H1 (cell line): ENCODE measurements at places on chromosomes 12 and 14. TPM values are rescaled to one million over a fixed set of nuclear protein-coding genes. Genes with fewer than 3 reads are reported as not detected.

Gene CCND2
- 217 and 223 TPM in 2 replicates for total RNA-seq

DNA sequence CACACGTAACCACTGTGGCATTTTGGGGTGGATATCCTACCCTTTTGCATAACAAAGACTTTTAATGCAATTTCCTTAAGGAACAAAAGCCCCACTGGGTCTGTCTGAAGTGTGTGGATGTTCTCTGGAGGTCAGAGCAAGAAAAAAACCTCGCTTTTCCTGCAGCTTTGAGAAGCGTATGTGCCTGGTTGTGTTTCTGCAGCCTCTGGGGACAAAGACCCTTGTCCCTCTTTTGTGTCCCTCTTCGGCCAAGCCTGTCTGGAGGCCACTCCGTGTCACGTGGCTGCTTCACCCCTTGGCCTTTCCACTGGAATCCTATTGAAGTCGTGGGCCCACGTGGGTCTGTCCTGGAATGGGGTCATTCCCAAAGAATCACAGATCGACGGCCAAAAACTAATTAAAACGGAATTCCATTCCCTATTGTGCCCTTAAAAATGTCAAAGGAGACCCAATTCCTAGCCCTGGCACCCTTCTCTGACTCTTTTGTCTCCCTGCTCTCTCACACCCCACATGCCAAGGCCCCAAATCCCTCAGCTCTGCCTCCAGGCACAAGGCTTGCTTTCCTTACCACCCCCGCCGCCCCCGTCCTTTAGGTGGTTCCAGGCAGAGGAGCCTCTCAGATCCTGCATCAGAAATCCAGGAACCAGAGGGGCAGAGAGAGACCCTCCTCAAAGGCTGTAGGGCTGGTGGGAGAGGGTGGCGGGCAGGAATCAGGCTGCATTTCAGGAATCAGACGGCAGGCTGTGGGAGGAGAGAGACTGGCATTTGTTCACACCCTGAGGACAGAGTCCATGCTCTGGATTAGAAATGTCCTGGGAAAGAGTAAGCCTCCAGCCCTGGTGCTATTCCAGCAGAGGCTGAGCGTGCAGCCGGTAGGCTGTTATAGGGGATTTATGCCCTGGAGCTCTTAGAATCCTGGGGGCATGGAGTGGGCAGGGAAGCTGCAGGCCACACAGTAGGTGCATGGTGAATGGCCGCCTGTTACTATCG, 12.6 kb upstream of the CYP46A1 start:
- no peak for DNase-seq

Gene TUBA1A
- total RNA-seq, result 283 and 290 TPM in 2 replicates

DNA sequence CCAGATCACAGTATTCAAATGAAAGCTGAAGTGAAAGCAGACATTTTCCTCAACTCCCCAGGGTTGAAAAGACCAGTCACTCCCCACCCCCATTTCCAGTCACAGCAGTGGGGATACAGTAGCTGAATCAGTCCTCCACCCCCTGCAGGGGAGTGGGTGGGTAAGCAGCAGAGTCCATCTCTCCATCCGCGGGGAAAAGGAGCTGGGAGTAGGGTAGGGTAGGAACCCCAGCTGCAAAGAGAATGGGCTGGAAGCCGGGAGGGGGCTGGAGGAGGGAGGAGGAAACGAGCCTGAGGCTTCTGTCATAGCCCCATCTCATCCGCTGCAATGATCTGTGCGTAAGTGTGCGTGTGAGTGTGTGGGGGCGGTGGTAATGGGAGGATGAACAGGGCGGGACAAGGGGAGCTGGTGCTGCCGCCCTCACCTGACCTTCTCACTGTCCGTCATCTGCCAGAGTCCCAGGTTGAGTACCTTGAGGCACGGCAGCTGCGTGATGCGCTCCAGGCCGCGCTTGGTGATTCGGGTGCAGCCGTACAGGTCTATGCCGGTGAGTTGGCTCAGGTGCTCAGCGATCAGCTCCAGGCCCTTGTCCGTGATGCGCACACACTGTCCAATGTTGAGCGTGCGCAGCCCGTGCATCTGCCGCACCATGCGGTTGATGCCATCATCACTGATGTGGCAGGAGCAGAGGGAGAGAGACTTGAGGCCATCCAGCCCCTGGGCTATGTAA, 1.8 kb downstream of the FBXL14 start:
- peak; percentile 72 for DNase-seq

Gene SLCO1A2
- 4.4 and 5.1 TPM in 2 replicates for total RNA-seq
